ENCODE measurements at places on chromosomes 4 and X. TPM values are rescaled to one million over a fixed set of nuclear protein-coding genes. Genes with fewer than 3 reads are reported as not detected.

DNA sequence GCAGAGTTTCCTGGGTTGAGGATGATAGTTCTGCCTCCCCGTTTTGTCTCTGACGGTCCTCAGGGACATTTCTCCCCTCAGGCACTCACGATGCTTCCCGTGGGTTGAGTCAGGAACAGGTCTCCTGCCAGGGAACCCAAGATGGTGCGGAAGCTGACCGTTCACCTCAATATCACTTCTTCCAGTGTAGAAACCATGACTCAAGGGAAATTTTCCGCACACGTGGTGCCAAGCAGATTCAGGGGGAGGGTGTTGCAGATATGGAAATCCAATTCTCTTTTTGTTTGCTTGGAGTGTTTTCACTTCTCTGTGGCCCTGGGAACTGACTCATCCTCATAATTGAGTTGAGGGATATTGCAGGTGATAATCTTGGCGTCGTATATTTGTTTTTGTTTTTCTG lies 46.7 kb downstream of the CXorf49B start:
- DNase-seq = no peak

DNA sequence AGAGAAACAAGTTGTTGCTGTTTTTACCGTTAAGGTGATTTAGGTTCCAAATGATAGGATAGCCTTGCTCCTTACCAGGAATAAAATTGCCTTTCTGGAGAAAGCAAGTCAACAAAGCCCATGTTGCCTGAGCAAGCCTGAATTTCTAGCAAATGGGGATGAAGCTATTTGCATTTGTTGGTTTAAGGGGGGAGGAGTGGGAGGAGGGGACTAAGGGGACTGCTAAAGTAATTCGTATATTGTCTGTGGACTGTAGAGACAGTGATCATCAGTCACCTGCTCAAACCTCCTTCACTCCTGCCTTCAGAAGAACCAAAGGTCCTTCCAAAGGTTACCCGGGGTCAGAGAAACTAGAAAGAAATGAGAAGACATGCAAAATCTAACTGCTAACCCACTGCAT lies 65.8 kb downstream of the SCML2 start:
- DNase-seq = no peak

The WNK3 gene
- total RNA-seq = 0.80 TPM

The MAOA gene
- total RNA-seq = 425 TPM

GRCh38 chr4:137558951-137559350 lies 26.7 kb upstream of the PCDH18 start:
- no peak for DNase-seq

The VCX2 gene
- not detected for total RNA-seq

- no peak for DNase-seq
Observed at GRCh38 chr4:3304831-3305609, 12.2 kb downstream of the RGS12 start.

The TEX11 gene
- total RNA-seq = 0.79 TPM

DNA sequence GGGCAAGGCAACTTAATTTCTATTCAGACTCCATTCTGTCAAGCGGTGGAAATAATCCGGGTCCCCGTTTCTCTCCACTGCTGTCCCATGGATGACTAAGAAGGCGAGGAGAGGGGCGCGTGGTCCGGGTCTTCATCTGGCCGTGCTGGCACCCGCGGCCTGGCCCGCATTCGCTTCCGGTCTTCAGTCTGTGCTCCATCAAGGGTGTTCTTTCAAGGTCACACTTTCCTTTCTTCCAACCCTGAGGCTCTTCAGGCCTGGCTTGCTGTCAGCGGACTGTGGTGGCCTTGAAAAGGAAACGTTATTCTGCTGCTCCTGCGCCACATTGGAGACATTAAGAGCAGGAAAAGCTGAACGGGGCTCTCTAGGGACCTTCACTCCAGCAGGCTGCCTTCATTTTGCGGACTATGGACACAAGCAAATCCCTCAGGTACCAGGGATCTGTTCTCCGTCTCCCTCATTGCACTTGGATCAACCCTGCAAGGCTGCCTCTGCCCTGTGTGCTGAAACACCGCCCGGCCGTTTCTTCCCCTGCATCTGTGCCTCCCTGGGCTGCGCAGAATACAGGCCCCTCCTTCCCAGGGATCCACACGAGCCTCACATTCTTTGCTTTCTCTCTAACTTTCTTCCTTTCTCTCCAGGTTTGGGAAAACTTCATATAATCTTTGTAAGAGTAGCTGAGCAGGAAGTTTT lies 5.7 kb upstream of the SLC25A4 start:
- DNase-seq = no peak

DNA sequence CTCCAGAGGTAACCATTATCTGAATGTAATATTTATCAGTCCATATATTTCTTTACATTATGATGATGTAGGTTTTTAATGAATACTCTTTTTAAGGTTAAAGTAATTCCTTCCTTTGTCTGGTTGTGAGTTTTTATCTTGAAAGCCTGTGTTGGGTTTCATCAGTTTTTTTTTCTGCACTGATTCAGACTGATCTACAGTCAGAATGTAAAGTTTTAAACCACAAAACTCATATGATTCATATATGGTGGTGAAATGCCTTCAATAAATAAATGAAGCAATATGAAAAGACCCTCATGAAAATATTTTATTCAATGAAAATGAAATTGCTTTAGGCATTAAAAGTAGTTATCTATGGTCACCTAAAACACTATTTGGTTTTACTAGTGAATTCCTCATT lies 47.1 kb downstream of the SORBS2 start:
- DNase-seq = no peak
